GM18507 (cell line): ENCODE measurements at places on chromosomes 7 and 10.

DNA sequence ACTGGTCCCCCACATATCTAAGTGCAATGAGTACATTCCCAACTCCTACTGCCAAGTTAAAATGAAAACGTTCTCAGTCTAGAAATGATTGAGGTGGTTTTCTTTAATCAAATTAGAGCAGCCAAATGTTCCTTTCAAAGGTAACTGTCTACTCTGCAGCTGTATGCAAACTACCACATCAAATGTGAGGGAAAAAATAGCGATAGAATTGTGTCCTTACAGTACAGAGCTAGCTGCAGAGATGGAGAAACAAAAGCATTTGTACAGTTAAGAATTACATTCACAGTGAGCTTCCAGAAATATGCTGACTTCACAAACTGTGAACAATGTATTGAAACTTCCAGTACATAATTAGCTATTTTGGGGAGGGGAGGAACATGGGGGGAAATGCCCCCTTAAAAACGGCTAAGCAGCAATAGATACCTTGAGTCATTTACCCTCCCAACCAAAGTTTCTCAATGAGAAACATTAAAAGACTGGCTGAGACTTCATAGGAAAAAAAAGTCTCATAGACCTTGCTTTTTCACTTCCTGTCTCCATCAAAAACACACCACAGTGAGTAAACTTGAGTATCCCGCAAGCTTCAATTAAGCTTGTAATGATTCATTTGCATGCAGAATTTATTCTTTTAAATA is 22.9 kb downstream of the CDK6 start:
- DNase-seq: no peak

DNA sequence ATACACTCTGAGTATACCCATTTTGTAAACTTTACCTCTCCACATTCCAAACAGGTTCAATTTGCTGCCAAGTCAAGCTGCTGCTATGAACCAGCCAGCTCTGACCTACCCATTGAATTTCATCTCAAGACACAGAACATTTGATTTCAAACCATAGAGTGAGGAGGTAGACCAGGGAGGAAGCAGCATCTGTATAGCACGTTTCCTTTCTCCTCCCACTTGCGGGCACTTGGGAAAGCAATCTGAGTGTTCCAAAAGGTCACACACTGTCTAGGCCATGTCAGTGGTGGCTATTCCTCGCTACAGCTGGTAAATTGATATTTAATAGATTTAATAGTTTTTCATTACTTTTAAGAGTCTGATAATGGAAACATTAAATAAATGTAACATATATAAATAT is 147.8 kb upstream of the EEPD1 start:
- DNase-seq: no peak

- DNase-seq: no peak
These were observed 16.6 kb downstream of the STMP1 start for GRCh38 chr7:135678612-135679575.

DNA sequence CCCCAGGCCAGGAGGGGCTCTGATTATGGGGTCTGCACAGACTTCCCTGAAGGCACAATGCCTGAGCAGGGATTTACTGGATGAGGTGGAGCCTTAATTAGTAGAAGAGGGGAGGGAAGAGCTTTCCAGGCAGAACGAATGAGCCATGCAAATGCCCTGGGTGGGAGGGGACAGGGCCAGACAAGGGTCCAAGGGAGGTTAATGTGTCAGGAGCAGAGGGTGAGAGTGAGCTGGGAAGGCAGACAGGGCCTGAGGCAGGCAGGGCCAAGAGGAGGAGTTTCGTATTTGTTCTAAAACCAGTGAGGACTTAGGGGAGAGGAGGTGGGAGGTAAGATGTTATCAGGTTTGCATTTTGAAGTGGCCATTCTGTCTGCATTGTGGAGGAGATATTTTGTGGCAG is 65.3 kb downstream of the NPY start:
- DNase-seq: no peak

DNA sequence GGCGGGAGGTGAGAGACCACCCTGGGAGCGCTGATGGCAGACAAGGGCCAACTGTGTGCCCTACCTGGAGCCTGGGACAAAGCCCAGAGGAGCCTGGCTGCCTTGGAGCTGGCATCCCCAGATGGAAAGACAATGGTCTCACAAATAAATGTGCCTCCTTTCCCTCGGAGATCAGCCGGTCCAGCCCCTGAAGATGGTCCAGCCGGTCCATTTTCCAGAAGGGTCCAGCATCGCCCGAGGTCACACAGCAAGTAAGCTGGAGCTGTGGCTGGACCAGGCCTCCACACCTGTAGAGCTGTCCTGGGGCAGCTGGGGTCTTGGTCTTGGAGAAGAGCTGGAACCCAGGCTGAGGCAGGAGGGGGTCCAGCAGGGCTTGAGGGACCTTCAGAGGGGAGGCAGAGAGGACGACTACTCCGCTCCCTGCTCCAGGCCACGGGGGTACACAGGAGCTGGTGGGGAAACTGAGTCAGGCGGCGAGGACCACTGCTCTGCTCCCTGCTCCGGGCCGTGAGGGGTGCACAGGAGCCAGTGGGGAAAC is 3.6 kb downstream of the ELFN1 start:
- no peak for DNase-seq

DNA sequence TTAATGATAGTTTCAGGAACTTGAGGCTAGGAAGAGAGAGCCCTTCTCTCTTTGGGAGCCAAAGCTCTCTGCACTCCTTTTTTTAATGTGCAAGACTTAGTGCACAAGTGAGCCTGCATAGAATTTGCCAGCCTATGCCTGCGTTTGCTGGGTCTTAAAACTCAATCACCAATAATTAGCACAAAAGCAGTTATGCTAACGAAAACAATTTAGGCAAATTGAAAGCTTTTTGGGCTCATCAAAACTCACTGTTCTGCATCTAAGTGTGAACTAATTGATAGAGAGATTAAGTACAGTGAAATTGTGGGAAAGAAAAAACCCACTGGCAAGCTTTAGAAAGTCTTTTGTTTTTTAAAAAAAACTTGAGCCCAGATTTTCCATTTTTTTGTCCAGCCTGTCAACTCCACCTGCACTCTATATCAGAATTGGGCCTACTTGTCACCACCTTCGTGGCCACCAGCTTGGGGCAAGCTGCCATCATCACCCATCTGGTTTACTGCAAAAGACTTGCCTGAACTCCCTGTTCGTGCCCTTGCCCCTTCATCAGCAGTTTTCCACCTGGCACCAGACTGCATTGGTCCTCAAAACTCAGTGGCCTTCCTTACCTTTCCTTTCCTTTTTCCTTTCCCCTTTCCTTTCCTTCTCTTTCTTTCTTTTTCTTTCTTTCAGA is 37.8 kb downstream of the CRHR2 start:
- DNase-seq: no peak

DNA sequence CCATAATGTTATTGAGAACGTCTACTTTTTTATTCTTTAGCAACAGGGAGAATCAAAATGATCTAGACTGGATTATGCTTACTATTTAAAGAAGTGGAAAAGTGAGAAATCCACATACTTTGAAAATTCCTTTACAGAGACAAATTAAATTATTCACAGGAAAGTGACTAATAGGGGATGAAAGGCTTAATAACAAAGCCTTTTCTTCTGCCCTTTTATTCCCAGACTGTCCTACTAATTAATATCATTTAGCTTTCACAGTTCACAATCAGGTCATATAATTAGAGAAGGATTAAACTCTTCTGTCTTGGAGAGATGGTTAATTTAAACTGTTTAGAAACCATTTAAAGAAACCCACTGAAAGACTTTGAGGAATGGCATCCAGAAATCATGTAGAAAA is 58.8 kb downstream of the ARL4A start:
- no peak for DNase-seq

- no peak for DNase-seq
These were observed 1.8 kb downstream of the KCNIP2 start for GRCh38 chr10:101841826-101842225.

DNA sequence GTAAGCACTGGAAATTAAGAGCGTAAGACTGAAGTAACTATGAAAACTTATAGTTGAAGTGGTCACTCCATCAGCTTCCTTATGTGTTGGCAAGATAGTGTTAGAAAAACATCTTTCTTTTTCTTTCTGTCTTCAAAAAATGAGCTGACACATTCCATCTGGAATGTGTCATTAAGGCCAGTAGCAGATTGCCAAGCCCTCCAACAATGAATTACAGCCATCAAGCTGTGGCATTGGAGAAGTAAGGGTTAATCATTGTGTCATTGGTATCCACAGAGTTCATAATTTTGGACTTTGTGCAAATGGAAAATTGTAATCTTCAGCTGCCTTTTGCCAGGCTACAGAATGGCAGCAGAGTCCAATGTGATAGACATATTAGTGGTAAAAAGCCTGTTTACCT is 926.3 kb downstream of the NRG3 start:
- DNase-seq: no peak

DNA sequence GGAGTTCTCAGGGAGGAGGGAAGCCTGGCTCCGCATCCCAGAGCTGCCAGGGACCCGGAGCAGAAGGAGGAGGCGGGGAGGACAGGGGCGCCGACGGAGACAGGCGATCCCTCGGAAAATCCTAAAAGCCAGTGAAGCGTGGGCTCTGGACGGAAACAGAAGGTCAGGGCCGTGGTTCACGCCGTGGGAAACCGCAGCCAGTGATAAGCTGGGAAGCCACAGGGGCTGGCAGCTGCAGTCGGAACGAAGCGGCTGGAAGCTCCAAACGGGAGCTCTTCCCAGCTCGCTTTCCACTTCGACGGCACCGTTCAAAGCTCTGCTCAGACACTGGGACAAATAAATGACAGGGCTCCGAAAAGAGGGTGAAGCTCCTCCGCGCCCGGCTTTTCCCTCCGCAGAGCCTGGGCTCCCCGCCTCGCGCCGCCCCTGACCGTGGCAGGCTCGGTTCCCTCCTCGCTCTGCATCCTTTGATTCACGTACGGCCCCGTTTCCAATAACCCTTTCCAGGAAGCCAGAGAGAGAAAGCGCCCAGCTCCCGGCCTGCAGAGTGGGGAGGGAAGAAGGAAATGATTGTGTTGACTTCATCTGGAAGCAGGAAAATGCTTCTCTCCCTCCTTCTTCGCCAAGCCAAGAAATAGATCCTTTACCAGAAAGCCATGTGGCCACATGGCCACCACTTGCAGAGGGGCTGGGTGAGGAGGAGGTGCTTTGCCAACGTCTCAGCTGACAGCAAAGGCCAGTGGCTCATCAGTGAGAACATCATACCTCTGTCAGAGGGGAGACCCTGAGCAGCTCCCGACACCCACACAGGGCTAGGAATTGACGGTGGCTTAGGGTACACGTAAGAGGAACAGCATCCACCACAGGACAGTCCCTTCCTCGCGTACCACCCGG is 57.4 kb downstream of the ADRB1 start:
- DNase-seq: no peak

GRCh38 chr10:59682986-59683937 is 26.4 kb downstream of the SLC16A9 start:
- no peak for DNase-seq

DNA sequence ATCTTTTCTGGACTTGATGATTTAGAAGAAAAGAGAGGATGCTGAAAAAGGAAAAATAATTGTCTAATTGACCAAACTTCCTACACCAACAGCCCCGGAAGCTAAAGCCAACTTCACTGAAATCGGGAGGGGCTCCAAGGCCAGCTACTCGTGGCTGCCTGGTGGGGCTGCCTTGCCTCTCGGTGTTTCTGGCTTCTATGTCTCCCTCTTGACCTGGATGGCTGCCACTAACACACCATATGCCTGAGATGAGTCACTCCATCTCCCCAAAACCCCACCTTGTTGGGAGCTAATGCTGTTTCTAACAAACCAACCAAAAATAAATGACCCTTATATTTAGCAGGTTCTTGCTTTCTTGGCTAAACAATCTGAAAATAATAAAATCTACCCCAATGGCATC is 87.6 kb upstream of the AFAP1L2 start:
- no peak for DNase-seq

GRCh38 chr10:128549101-128549608 is 422.9 kb upstream of the MKI67 start:
- DNase-seq: no peak

GRCh38 chr7:132575419-132575981 is 770 bp downstream of the PLXNA4 start:
- DNase-seq: no peak

GRCh38 chr7:6015917-6016652 is 7.0 kb downstream of the AIMP2 start:
- DNase-seq: no peak

DNA sequence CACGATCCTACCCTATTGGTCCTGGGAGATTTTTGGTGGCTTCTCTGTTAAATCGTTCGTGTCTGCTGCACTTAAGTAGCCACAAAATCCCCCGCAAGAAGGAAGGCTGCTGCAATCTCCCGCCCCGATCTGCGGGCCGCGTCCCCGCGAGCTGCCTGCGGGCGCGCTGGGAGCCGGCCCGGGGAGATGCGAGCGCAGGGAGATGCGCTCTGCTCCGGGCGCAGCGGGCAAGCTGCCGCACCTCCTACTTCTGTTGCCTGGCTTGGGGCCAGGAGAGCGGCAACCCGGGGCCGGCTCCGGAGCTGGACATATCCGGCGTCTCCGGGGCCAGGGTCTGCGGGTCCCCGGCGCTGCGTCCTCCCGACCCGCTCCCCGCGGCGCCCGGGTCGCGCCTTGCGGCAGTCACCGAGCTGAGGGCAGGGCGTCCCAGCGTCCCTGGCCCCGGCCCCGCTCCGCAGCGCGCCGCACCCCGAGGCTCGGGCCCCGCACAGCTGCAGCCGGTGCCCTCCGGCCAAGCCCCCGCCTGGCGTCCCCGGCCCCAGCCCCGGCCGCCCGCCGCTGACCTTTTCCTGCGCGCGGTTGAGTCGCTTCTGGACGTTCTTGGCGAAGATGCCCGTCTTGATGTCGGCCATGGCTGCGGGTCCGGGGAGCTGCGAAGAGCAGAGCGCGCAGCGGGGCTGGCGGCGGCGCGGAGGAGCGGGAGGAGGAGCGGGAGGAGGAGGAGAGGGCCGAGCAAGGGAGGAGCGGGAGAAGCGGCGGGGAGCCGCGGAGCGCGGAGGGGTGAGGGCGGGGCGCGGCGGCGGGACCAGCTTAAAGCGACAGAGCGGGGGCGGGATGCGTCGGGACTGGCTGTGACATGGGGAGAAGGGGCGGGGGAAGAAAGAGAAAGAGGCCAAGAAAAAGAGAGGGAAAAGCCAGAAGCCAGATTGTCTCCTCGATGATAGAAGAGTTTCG is at the start of gene AMPH:
AMPH (minus strand) TSS at position 654 of the 954 bp plus-strand sequence; CDS start at position 632, 22 bp downstream.
- DNase-seq: no peak

DNA sequence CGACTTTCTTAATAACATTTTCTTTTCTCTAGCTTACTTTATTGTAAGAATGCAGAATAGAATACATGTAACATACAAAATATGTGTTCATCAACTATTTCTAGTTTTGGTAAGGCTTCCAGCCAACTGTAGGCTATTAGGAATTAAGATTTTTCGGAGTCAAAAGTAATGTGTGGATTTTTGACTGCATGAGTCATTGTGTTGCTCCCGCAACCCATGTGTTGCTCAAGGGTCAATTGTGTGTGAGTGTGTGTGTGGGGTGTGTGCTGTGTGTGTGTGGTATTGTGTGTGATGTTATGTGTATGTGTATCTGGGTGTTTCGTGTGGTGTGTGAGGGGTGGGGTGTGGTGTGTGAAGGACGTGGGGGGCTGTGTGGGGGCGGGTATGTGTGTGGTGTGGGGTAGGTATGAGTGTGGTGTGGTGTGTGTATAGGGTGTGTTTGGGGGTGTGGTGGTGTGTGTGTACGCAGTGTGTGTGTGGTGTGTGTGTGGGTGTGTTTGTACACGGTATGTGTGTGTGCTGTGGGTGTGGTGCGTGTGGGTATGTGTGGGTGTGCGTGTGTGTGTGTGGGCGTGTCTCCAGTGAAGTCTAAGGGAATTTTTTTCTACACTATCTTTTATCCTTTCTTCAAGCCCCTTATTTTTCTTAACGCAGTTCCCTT is 60.5 kb downstream of the RSU1 start:
- no peak for DNase-seq

GRCh38 chr7:145860809-145861208 is 255.8 kb upstream of the CNTNAP2 start:
- DNase-seq: no peak
